ENCODE measurements at places on chromosomes 2 and 18.
A peak's percentile ranks its signal among the peaks of the same experiment; 100 is the strongest.

- no peak for DNase-seq
Observed at GRCh38 chr2:219278655-219279150, 463 bp upstream of the DNAJB2 start.

DNA sequence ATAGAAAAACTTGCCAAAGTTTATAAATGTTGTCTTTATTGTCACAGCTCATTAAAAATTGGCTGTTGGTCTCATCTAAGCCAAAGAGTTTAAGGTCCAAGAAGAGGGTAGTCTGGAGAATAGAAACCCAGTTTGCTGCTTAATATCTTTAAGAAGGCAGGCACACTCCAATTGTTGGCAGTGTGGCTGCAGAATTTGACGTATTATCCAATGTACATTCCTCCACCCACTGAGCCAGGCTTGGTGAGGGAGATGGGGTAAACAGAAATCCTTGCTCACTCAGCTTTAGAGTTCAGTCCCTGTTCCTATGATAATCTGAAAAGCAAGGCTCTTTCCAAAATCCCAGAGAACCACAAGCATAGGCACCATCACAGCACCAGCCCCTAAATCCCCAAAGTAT, 10.7 kb upstream of the ADD2 start:
- DNase-seq = no peak

GRCh38 chr2:238978497-238978896, 130.6 kb downstream of the TWIST2 start:
- DNase-seq = no peak

DNA sequence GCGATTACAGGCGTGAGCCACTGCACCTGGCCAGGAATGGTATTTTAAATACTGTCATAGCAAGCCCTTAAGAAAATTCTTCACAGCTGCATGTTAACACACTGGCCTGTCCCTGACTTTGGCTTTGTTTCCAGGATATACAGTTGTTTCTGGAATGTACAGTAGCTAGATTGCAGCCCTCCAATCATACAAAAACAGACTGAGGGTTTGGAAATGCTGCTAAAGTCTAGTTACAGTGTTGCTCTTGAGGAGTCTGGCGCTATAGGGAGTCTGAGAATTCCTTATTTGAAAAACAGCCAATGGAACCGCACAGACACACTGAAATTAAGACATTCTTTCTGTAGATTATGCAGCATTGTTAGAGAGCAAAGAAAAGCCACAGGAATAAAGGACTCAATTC, 37.7 kb downstream of the STON1 start:
- no peak for DNase-seq

- no peak for DNase-seq
Observed at GRCh38 chr18:34859496-34859895, 149.4 kb downstream of the DTNA start.

DNA sequence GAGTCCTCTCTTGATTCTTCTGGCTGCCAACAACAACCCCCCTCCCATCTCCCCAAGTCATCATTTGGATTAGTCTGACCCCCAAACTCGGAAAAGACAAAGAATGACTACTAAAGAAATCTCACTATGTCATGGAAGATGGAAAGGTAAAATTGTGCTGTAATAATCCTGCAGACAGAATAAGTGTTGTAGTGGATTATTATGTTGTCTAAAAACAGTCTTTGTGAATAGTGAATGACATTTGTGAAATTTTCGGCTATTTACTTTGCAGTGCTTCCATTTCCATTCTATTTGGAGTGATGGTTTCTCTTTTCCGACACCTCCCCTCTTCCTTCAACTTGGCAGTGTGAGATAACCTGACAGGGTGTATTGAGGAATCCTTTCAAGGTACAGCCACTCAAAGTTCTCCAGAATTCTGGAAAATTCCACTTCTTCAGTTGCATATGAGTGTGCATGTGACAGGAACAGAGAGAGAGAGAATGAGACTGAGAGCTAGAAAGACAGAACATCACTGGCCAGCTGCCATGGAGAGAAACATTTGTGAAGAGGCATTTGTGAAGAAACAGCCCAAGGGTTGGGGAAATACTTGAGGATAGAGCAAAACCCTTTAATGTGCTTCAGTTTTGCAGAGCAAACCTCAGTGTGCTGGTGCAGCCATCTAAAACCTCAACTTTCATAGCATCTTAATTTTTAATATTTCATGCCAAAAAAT, 141.9 kb upstream of the DLX2 start:
- DNase-seq = no peak

- no peak for DNase-seq
Observed at GRCh38 chr2:55118643-55119083, 68.4 kb upstream of the RTN4 start.

GRCh38 chr2:224127871-224128501, 88.9 kb upstream of the SERPINE2 start:
- no peak for DNase-seq

- DNase-seq = no peak
Observed at GRCh38 chr2:80329491-80329890, 24.9 kb upstream of the LRRTM1 start.

- DNase-seq = no peak
Observed at GRCh38 chr2:239114616-239115265, 266.9 kb downstream of the TWIST2 start.

DNA sequence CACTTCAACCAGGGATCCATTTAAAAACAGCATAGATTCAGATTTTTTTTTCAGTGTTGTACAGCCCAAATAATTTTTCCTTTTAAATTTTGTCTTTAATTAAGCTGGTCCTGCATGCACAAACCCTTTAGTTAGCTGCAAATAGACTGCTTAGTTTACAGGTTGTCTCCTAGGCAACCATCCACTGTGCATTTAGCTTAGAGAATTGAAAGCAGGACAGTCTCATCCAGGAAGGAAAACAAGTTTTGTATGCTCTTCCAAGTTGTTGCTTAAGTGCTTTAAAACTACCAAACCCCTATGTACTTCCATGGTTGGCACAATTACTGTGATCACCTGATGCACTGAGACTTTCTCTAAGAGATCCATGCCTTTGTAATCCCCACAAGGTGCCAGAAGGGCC, at the start of gene MAP3K19:
MAP3K19 (minus strand) TSS at position 148 of the 400 bp plus-strand sequence. CDS start 22,800 bp downstream, outside the sequence.
- DNase-seq = no peak

DNA sequence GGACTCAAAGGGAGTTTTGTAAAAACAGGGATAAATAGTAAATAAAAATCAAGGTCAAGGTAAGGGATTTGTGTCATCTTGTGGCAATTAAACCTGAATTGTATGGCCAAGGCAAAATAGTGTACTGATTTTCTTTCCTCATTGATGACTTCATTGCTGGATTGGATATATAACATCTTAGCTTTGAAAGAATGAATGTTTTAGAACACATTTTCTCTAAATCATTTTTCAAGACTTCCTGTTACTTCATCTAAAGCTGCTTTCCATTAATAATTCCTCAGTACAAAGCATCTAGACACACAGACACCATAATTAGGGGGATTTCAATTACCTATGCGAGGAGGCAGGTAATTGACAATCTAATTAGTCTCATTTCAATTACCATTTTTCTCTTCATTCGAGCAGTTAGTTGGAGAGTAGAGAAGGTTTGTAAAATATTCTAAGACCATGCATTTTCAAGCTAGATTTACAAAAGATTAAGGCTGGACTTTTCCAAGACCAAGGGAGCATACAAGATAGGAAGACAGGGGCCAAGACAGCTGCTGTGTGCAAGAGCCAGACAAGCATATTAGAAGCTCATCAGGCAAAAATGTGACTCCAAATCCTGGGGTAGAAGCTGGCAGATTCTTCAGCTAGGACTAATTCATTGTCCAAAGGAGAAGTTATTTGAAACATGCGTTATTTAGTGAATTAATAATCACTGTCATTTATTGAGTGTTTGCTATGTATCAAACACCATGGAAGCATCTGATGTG, 253.6 kb downstream of the EPHA4 start:
- no peak for DNase-seq

DNA sequence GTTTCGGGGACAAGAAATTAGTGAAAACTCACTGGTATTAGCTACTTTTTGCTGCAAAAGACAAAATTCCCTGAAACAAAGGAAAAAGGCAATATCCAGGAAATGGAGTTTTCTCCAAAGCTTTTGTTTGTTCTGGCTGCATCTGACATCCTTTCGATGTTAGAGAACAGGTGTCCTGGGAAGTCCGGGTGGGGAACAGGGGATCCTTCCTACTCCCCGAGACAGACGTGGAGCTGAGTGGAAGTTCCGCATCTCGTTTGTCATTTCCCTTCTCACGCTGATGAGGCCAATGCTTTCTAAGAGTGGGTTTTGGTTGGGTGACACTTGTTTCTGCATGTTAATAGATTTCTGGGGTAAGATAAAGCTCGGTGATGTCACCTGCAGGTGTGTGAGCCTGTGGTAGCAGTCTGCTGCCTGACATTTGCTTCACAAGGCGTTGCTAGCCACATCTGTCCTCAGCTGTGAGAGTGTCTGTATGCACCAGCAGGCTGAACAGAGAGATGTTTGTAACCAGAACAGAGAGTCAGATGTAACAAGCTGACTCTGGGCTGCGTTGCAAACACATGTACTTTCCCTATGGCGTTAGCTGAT, 125.9 kb downstream of the ACOXL start:
- peak; percentile 75 for DNase-seq

GRCh38 chr2:7552825-7553570, 635.8 kb downstream of the RNF144A start:
- DNase-seq = no peak

GRCh38 chr18:61085761-61086160, 247.5 kb upstream of the CDH20 start:
- DNase-seq = no peak

DNA sequence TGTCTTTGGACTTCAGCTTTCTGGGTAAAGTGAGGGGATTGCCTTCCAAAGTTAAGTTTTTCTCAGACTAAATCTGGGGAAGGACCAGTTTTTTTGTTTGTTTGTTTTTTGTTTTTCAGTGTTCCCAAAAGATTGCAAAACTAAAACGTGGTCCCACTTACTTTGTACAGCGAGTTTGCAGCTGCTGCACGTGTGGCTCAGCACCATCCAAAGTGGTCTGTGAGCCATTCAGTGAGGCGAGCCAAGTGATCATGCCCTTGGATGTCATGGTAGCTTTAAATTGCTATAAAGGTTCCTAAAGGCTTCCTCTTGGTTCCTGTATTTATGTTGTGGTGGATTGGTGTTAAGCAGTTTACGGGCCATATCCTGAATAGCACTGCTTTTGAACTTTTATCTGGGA, 23.0 kb downstream of the TET3 start:
- DNase-seq = no peak

DNA sequence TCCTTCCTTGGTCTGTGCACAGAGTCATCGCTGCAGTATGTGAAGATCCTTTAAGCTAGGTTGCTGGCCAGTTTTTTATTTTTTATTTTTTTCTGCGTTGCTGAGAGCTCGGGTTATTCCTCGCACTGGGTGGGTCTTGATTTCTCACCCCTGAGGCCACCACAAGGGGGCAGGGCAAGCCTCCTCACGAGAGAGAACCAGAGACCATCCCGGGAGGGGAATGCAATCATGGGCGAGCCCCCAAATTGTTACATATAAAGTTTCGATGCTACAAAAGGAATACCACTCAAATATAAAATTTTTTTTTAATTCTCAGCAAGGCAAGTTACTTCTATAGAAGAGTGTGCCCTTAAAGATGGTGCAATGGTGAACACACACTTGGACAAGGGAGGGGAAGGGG, 24.9 kb downstream of the HTR2B start:
- DNase-seq = peak; percentile 8

DNA sequence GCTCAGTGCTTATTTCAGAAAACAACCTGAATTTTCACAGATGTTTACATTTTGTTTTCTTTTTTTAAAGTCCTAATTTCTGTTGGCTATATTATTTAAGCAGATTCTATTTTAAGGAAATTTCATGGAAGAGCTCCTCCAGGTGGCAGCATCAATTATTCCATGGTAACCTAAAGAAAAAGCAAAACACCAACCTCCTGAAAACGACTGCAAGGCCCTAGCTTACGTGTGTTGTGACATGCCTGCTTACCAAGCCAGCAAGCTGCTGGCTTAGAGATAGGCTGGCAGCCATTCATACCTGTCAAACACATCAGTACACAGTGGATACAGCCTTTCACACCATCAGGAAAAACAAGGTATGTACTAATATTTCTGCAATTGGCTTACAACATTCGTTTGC, 64.9 kb downstream of the LPIN2 start:
- no peak for DNase-seq

DNA sequence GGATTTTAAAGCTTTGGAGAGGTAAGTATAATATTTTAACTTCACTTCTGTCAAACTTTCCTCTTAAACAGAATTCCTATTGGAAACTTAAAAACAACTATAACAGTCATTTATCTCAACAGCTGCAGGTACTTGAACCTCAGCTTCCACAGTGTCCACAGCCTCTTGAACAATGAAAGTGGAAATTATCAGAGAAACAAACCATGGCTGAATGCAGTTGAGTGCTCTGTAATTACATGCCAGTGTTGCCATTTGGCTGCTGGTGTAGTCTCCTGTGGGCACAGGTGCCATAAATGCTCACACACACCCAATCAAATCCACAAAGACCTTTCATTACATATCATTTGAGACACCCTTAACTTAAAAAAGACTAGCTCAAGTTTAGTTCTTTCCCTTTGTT, 125.1 kb downstream of the CPS1 start:
- no peak for DNase-seq

- peak; percentile 8 for DNase-seq
Observed at GRCh38 chr18:34493566-34494358, 216.3 kb upstream of the DTNA start.

GRCh38 chr2:12602661-12603060, 114.1 kb upstream of the TRIB2 start:
- DNase-seq = no peak

- DNase-seq = no peak
Observed at GRCh38 chr18:33755931-33756560, 178.0 kb downstream of the ASXL3 start.

- DNase-seq = no peak
Observed at GRCh38 chr2:101386599-101387150, 628 bp downstream of the CREG2 start.

- no peak for DNase-seq
Observed at GRCh38 chr18:46415532-46416252, 241.3 kb downstream of the LOXHD1 start.

DNA sequence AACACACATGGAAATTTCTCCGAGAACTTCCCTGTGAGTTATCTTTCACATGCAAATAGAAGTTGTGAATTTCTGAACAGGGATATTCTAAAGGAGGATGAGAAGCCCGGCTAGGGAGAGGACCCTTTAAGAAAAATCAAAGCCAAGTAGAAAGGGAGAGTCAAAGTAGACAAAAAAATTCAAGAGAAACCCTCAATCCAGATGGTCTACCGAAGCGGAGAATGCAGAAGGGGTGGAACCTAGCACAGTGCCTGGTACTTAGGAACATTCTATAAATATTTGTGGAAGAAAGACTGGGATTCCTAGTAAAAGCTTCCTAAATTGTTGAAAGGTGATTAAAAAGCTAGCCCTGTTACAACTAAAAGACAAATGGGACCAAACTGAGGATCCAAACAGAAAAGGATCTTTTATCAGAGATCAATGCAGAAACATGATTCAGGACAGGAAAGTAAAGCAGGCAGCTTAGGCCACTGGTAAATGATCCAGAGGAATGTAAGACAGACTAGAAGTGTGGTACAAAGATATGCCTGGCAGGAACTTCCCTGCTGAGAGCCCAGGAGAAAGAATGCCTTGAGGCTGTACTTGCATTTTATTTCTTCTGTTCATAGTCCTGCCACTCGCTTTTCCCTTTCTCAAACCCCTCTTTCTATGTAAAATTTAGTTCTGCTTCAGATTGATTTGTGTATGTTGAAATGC, 19.5 kb upstream of the GLS start:
- no peak for DNase-seq
